HCT116 (cell line): ENCODE measurements at places on chromosomes 1 and 21. TPM values are rescaled to one million over a fixed set of nuclear protein-coding genes. Genes with fewer than 3 reads are reported as not detected.

RIMKLA gene
- 4.9 TPM for total RNA-seq

DNA sequence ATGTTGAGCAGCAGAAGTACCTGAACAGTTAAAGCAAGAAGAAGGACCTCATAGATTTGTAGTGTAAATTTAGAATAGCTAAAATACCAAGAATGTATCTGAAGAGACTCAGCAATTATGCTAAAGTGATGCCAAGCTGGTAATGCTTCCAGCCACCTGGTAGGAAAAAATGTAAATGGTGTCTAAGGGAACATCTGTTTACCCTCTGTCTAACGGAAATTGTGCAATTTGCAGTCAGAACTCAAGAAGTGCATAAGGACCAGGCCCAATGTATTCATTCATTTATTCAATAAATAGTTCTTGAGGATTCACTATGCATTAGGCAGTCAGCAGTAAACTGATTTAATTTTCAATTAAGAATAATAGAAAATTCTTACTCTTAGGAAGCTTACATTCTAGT lies 116.0 kb upstream of the ADGRL4 start:
- DNase-seq: no peak
- no peak overlapping the region for H3K4me3 ChIP-seq
- H3K4me1 ChIP-seq: no peaks in the 10 kb centered on the region
- no peaks in the 10 kb centered on the region for H3K27me3 ChIP-seq
- no peak overlapping the region for H3K27ac ChIP-seq
- H3K36me3 ChIP-seq: no peaks in the 10 kb centered on the region

- DNase-seq: no peak
- H3K4me3 ChIP-seq: no peak overlapping the region
- no peaks in the 10 kb centered on the region for H3K36me3 ChIP-seq
- no peak overlapping the region for H3K27ac ChIP-seq
These were observed 494.5 kb upstream of the PBX1 start for GRCh38 chr1:164064501-164064900.

GRCh38 chr1:30123896-30124295 lies 599.5 kb downstream of the MATN1 start:
- no peaks in the 10 kb centered on the region; the same call in 1 of the 2 replicates for H3K27me3 ChIP-seq
- H3K4me1 ChIP-seq: no peaks in the 10 kb centered on the region
- DNase-seq: no peak
- no peaks in the 10 kb centered on the region for H3K36me3 ChIP-seq
- H3K4me3 ChIP-seq: no peak overlapping the region
- no peak overlapping the region for H3K27ac ChIP-seq

DNA sequence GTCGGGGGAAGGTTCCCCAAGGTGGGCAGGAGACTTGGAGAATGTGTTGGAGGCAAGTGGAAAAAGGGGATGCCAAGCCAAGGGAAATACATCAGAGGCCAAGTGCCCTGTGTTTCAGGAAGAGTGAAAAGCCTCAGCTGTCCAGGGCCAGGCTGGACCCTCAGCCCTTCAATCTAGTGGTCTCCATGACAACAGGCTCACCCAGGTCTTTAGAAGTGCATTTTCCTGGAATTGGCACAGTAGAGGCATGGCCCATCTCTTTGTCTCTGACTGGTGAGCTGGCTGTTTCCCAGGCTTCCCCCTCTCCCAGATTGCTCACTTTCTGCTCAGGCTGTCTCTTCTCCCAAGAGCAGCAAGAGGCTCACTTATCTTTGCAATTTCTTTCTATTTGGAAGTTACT lies 10.4 kb upstream of the RHBG start:
- H3K36me3 ChIP-seq: no peaks in the 10 kb centered on the region
- DNase-seq: no peak
- no peak overlapping the region for H3K27ac ChIP-seq
- no peak overlapping the region for H3K4me3 ChIP-seq

DNA sequence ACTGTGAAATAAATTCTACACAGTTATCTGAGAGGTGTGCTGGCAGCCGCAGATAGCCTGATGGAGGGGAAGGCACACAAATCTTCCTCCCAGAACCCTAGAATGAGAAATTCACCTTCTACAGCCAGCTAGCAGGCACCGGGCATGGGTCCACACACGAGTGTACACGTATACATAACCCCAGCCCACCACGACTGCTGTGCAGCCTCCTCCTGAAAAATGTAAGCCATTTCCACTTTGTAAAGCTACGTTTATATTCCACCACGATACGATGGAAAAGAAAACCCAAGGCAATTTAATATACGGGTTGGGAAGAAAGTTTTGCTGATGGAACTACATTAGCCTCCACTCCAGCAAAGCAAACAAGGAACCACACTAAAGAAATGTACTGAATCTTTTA lies 1.8 kb downstream of the BTG3 start:
- H3K36me3 ChIP-seq: peaks cover 16% of the 10 kb centered on the region
- no peak for DNase-seq
- H3K4me1 ChIP-seq: peaks cover 13% of the 10 kb centered on the region
- no peaks in the 10 kb centered on the region for H3K27me3 ChIP-seq

GRCh38 chr1:184622136-184622823 lies 132.4 kb downstream of the EDEM3 start:
- H3K4me3 ChIP-seq: no peak overlapping the region
- H3K36me3 ChIP-seq: no peaks in the 10 kb centered on the region
- no peak for DNase-seq
- H3K4me1 ChIP-seq: no peaks in the 10 kb centered on the region
- H3K27ac ChIP-seq: no peak overlapping the region

DNA sequence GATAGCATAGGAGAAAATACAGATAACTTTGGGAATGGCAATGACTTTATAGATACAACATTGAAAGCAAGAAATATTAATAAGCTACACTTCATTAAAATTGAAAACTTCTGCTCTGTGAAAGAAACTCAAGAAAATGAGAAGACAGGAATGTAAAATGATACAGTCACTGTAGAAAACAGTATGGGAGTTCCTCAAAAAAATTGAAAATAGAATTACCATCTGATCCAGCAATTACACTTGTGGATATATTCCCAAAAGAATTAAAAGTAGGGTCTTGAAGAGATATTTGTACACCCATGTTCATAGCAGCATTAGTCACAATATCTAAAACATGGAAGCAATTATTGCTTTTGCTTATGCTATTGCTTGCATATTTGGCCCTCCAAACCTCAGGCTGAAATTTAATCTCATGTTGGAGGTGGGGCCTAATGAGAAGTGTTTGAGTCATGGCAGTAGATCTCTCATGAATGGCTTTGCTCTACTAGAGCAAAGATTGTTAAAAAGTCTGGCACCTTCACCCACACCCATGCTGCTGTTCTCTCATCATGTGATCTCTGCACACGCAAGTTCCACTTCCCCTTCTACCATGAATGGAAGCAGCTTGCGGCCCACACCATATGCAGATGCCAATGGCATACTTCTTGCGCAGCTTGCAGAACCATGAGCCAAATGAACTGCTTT lies 15.3 kb upstream of the AHCYL1 start:
- H3K4me1 ChIP-seq: no peaks in the 10 kb centered on the region
- H3K27ac ChIP-seq: no peak overlapping the region
- no peak overlapping the region for H3K4me3 ChIP-seq
- no peaks in the 10 kb centered on the region for H3K36me3 ChIP-seq

DNA sequence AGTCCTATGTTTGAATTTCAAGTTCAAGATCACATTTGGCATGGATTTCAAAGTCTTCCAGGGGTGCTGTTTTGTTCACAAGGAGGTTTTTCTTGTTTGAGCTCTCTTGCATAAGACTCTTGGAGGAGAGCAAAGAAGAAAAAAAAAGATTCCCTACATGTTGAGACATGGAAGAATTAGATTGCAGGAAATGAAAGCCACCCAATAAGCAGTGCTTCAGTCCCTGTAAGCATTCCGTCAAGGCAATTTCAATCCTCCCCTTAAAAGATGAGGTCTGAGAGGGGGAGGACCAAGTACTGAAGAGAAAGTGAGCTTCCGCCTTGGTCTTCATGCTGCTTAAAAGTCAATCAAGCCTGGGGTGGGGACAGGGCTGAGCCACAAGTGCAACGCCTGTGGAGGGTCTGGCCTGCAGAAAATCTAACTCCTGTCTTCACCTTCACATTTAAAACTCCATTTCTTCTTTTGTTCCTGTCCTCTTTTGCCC lies 50.2 kb downstream of the LPAR3 start:
- no peak overlapping the region for H3K4me3 ChIP-seq
- no peak for DNase-seq
- H3K36me3 ChIP-seq: no peaks in the 10 kb centered on the region
- H3K27ac ChIP-seq: no peak overlapping the region
- H3K27me3 ChIP-seq: no peaks in the 10 kb centered on the region

- peak overlapping the region; percentile 62 for H3K4me3 ChIP-seq
- DNase-seq: no peak
- no peaks in the 10 kb centered on the region for H3K36me3 ChIP-seq
- H3K27ac ChIP-seq: peak overlapping the region; percentile 88
These were observed 84.4 kb downstream of the NKAIN1 start for GRCh38 chr1:31155216-31155806.

GRCh38 chr1:2019172-2019543 lies at the start of gene GABRD:
Gene GABRD, plus strand, starts transcription at chr1:2019345. Its CDS starts 79 bp downstream, at chr1:2019424.
- DNase-seq: no peak
- peaks cover 3% of the 10 kb centered on the region; the same call in 1 of the 2 replicates for H3K4me1 ChIP-seq
- no peaks in the 10 kb centered on the region for H3K36me3 ChIP-seq
- no peaks in the 10 kb centered on the region for H3K27me3 ChIP-seq

DNA sequence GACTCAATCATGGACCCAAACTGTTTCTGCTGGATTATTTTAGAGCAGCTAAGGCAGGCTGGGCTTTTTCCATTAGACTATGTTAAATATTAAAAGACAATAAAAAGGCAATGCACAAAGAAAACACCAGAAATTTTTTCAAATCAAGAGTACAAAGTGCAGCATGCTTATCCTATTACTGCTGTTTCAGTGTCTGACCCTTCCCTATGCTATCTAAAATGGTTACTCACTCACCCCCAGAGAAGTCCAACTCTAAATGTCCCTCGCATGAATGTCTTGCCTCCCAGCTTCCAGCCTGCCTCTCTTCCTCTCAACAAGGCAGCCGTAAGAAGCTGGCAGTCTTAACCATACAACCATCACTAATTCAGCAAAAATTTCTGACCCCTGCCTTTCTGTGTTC lies 108.7 kb upstream of the SYT6 start:
- no peak overlapping the region for H3K4me3 ChIP-seq
- H3K36me3 ChIP-seq: no peaks in the 10 kb centered on the region
- no peak overlapping the region for H3K27ac ChIP-seq
- no peaks in the 10 kb centered on the region for H3K4me1 ChIP-seq
- DNase-seq: no peak
- peaks cover 48% of the 10 kb centered on the region; the same call in 1 of the 2 replicates for H3K27me3 ChIP-seq

DNA sequence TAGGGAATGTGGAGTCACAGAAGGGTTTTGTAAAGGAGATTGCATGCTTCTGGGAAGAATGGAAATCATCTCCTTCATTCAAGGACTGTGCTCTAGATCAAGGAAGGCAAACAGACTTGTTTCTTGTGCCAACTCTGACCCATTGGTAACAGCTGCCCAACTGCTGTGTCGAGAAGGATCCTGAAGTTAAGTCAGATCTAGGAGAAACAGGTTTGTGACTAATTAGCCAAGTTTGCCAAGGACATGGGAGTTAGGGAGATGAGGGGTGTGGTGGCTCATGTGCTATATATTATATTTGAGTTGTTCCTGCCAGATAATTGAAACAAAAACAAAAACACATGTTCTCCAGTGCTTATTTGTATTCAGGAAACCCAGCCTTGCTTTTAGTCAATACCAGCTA lies 251.2 kb upstream of the USP24 start:
- DNase-seq: no peak
- H3K4me1 ChIP-seq: peaks cover 10% of the 10 kb centered on the region
- no peaks in the 10 kb centered on the region for H3K27me3 ChIP-seq
- H3K27ac ChIP-seq: no peak overlapping the region

DNA sequence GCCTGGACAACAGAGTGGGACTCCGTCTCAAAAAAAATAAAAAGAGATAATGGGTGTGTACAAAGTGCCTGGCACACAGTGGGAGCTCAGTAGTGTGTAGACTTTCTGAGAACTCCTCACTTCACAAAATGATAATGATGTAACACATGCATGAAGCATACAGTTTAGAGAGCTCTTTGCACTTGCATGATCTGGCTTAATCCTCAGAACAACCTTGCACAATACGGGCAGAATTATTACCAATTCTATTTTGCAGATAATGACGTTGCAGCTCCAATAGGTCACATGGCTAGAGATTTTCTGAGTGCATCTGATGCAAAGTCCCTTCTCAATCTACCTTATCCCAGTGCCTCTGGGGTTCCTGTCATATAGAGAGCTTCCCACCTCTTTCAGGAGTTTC lies 71.4 kb downstream of the CD247 start:
- H3K4me1 ChIP-seq: no peaks in the 10 kb centered on the region
- H3K36me3 ChIP-seq: no peaks in the 10 kb centered on the region
- H3K4me3 ChIP-seq: peak overlapping the region; percentile 16
- H3K27me3 ChIP-seq: no peaks in the 10 kb centered on the region
